ENCODE measurements at places on chromosomes 4 and X.

DNA sequence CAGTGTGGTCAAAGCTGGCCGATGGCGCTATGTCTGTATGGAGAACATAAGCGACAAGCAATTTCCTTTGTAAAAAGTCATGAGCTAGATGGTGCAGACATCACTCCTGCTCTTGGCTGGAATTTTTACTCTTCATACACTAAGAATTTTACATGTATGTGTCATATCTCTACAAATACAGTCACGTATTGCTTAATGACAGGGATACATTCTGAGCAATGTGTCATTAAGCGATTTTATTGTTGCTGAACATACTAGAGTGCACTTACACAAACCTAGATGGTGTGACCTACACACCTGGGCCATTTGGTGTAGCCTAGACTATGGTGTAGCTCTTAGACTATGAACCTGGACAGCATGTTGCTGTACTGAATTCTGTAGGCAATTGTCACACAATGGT lies 185.4 kb downstream of the SOWAHB start:
- DNase-seq: no peak

- DNase-seq: no peak
Measured at GRCh38 chr4:188030401-188030800, 34.8 kb downstream of the ZFP42 start.

DNA sequence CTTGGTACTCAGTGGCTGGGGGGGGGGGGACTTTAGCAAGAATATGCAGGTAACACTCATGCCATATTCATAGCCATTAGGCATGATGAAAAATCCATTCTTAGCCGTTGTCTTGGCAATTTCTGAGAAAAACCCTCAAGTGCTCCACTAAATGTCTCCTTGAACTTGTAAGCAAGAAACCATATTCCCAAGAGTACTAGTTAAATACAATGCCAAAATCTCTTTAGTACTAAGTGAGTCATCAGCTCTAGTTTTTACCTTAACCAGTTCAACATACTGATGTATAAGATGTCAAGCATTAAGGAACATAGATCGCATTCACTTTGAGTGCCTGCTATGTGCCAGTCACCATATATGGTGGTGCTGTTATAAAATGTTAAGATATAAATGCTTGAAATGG lies 27.5 kb downstream of the UBE2D3 start:
- DNase-seq: no peak

DNA sequence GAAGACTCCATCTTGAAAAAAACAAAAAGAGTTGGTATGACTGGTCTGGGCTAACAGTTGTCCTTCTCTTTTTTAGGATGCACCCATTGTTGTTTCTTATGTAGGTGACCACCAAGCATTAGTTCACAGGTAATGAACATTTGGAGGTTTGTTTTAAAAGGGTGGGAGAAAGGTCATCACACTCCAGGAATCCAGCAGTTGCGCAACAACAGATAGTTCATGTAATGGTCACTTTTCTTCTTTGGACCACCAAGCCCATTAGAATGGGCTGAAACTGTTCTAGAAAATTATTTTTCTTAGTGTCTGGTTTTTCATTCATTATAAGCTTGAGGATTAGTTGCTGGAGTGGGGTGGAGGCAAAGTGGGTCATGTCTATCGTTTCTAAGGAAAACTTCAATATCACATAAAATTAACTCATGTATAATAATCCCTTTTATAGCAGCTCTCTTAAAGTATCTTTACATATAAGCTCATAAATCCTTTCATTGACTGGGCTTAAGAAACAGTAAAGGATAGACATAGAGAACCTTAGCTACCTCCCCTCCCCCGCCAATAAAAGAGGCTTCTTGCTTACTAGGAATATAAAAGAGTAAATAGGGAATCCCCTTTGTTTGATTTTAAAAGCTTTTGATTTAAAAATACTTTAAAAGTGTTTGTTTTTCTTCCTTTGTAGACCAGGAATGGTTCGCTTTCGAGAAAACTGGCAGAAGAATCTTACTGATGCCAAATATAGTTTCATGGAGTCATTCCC lies 23.5 kb downstream of the NKAP start:
- DNase-seq: no peak

DNA sequence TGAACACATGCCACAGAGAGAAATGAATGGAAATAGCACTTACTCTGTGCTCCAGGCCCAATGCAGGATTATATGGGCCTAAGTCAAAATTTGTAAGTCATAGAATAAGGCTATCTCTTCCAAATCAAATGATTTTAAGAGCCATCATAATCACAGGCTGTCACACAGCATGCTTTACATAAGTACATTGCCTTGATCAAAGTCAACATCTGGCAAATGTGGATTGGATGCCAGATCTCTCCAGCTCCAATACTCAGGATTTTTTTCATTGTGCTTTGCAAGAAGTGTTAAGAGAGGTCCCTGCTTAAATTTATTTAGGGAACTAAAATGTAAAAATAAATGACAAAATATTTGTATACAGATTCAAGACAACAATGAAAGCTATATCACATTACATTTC lies 299.9 kb downstream of the PRDM5 start:
- no peak for DNase-seq

GRCh38 chr4:6380746-6381410 lies 91.5 kb downstream of the PPP2R2C start:
- DNase-seq: no peak

DNA sequence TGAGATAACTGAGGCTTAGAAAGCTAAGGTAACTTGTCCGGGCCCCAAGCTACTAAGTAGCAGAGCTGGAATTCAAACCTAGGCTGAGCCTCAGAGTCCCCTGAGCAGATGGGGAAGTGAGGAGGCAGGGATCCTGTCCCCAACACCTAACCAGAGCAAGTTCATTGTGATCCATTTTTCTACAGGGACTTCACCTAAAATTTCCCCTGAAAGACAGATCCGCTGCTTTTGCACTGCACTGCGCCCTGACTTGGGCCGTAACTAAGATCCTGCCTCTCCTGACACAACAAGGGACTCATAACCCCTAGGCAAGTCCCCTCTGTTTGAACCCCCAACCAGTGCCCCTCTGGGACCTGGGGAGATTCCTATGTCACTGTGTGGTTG lies 25.6 kb upstream of the MTM1 start:
- no peak for DNase-seq

GRCh38 chrX:39828971-39829370 lies 268.8 kb downstream of the BCOR start:
- DNase-seq: no peak

DNA sequence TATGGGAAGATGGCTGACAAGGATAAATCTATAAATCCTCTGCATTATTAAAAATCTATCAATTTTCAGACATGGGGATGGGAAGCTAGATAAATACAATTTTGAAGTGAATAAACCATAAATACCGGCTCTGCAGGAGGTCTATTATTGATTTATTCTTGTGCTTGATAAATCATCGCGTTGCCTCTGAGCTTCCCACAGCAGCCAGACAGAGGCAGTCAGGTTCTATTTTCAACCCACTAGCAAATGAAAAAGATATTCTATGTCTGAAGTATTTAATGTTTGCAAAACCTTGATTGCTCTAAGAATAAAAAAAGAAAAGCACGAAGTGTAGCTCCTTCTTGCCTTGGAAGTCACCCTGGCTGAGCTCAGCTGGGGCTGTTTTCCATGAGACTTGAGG lies 216.2 kb downstream of the DHRSX start:
- DNase-seq: no peak

DNA sequence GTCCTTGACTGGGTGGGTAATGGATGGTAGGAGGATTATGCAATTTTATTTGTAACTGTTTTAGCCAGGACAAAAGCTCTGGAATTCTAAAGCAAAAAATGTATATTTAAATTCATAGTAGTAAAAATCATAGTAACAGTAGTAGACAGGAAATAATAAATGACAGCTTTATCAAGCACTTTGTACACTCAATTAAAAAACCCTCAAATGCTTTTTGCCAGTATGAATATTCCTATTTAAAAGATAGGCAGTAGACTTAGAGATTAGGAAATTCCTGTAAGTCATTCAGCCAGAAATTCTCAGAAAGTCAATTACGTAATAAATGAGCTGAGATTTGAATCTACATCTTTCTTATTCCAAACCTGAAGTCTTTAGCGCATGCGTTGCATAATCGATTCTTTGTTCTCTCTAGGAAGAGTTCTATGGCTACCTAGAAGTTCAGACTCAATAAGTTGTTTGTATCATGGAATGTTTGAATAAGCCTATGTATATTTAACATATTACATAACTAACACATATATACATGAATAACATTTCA lies 2.5 kb downstream of the AADAT start:
- no peak for DNase-seq

GRCh38 chr4:90128961-90129495 lies 1.8 kb downstream of the CCSER1 start:
- no peak for DNase-seq

Measured in astrocyte of the cerebellum (primary cell).